ENCODE measurements at places on chromosomes 13 and 19. TPM values are rescaled to one million over a fixed set of nuclear protein-coding genes. Genes with fewer than 3 reads are reported as not detected.
A peak's percentile ranks its signal among the peaks of the same experiment; 100 is the strongest.

MBOAT7 gene
- 10.1 TPM for total RNA-seq

DNA sequence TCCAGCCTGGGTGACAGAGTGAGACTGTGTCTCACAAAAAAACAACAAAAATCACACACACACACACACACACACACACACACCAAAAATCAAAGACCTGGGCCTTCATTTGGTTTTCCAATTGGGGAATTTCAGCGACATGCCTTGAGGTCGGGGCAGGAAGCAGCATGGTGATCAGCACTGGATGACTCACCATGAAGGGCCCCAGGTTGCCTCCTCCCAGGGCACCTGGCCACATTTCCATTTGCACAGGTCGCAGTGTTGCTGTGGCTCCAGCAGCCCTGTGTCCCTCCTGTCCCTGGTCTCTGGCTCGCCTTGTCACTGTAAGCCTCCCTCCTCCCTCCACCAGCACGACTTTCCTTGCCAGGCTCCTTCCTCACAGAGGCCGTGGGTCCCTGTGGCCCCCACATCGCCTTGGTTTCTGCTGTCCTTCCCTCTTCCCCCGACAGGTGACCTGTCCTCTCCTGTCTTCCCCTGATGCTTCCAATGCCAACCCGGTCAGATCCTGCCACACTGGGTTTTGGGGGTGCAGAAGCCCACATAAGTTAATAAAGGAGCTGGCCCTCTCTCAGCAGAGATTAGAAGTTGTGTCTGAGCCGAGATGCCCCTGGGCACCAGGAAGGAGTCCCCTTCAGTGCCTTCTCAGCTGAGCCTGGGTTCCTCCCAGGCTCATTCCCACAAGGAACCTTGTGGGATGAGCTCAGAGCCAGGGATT lies 66.7 kb downstream of the GPR12 start:
- no peak for DNase-seq

- no peak for DNase-seq
Measured at GRCh38 chr19:10109528-10109927, 2.0 kb upstream of the P2RY11 start.

GRCh38 chr13:73576291-73576690 lies 517.5 kb downstream of the KLF5 start:
- no peak for DNase-seq

SIGLEC12 gene
- not detected for total RNA-seq

GRCh38 chr19:15112385-15112784 lies 5.2 kb downstream of the SYDE1 start:
- DNase-seq: no peak

ZNF28 gene
- total RNA-seq: 14.0 TPM

SLC7A10 gene
- total RNA-seq: not detected

LGALS14 gene
- total RNA-seq: not detected

DNA sequence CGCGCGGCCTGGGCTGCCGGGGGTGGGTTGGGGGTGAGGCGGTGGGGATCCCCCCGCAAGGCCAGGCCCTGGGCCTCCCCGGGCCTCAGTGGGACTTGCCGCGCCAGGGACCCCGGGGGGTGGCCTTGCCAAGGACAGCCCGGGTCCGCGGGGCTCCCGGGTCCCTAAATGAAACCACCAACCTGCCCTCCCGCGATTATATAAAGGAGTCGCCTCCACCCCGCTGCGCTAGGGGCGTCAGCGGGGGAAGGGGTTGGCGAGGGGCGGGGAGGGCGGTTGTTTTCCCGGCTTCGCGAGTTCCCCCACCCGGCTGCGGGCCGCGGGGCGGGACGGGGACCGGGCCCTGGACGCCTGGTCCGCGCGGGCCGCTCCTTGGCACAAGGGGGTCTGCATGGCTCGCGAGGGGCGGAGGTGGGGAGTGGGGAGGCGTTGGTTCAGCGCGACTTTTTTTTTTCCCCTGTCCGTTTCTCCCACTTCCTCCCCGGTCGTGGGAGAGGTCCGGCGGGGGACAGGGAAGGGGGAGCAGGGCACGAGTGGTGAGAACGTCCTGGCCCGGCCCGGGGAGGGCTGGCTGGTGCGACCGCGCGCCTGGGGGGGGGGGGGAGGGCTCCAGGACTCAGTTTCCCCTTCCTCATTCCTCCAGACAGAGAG lies 822 bp upstream of the ZBTB7A start:
- peak; percentile 49 for DNase-seq

ATP4B gene
- total RNA-seq: not detected

DNA sequence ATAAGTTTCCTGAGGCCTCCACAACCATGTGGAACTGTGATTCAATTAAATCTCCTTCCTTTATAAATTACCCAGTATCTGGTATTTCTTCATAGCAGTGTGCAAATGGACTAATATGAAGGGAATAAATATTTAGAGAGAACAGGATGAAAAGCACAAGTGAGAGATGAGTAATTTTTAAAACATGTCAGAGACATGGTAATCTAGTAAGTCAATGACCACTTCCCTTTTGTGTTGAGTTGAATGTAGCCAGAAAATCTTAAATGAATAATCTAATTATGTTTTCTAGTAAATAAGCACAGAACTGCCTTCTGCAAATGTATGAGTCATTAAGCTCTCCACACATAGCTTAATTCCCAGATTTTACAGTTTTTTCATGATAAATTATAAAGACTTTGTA lies 524.1 kb upstream of the SLITRK5 start:
- no peak for DNase-seq

MVB12A gene
- total RNA-seq: 41.7 TPM

DNA sequence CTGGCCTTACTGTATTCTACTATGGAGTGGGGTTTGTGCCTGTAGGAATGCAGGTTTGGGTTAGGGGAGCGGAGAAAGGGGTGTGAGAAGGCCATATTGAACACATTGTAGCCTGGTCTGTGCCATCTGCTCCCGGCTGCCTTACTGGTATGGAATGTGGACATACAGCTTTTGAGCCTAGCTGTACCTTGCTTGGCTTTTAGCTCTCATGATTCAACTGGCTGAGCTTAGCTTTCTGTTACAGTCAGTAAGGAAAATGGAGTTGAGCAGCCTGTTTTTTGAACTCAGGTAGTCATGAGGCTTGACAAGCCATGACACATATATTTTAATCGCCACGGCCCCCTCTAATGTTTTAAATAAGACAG lies 41.6 kb downstream of the ARHGAP35 start:
- no peak for DNase-seq

ATP1A3 gene
- total RNA-seq: under 0.01 TPM

- DNase-seq: no peak
Measured at GRCh38 chr19:47653856-47654255, 44.9 kb downstream of the BICRA start.

- DNase-seq: no peak
Measured at GRCh38 chr13:28820099-28821051, at the start of gene MTUS2. TSS of gene MTUS2 (plus strand) at chr13:28820339.

DNA sequence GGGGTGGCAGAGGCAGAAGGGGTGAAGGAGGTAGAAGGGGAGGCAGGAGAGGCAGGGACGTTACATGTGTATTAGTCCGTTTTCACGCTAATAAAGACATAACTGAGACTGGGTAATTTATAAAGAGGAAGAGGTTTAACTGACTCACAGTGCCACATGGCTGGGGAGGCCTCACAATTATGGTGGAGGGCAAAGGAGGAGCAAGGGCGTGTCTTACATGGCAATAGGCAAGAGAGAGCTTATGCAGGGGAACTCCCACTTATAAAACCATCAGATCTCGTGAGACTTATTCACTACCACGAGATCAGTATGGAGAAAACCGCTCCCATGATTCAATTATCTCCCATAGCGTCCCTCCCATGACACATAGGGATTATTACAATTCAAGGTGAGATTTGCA lies 19.0 kb upstream of the ACOD1 start:
- DNase-seq: no peak

GRCh38 chr19:10334588-10335351 lies 1.4 kb upstream of the RAVER1 start:
- peak; percentile 97 for DNase-seq

GRCh38 chr13:111961236-111961635 lies 105.7 kb upstream of the SOX1 start:
- DNase-seq: no peak

GRCh38 chr13:35481777-35482176 lies 5.3 kb upstream of the MAB21L1 start:
- DNase-seq: no peak

NAXD gene
- 13.7 TPM for total RNA-seq

DNA sequence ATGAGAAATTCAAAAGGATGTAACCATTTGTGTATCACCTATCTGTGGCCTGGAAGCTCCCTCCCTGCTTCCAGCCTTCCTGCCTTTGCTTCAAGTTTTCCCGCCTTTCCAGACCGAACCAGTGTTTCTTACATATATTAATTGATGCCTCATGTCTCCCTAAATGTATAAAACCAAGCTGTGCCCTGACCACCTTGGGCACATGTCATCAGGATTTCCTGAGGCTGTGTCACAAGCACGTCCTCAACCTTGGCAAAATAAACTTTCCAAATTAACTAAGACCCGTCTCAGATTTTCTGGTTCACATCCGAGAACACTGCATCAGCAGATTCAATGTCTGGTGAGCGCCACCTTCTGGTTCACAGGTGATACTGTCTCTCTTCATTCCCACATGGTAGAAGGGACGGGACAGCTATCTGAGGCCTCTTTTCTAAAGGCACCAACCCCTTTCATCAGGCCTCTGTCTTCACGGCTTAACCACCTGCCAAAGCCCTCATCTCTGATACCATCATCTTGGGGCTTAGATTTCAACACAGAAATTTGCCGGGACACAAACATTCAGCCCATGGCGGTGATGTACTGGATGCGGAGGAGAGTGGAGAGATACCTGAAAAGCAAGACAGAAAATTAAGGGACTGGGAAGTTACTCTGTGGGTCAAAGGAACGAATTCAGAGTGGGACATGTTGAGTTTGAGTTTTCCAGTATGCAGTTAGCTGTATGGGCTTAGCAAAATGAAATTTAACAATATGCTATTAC lies 58.7 kb upstream of the PABPC3 start:
- peak; percentile 36 for DNase-seq

DNA sequence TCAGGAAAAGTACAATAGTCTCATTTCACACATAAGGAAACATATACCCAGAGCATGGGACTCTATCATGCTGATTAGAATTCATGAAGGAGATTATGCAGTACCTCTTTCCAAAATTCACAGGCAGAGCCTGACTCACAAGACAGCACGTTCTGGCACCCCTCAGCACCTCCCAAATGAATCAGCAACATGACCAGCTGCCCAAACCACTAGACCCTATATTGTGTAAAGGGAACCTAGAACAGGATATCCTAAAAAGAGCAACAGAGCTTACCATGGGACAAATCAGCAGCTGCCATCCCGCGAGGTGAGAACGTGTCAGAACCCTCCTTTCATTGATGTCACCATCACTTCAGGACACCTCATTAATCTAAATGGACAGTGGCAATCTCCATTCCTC lies 2.5 kb downstream of the ZNF426 start:
- no peak for DNase-seq

DNA sequence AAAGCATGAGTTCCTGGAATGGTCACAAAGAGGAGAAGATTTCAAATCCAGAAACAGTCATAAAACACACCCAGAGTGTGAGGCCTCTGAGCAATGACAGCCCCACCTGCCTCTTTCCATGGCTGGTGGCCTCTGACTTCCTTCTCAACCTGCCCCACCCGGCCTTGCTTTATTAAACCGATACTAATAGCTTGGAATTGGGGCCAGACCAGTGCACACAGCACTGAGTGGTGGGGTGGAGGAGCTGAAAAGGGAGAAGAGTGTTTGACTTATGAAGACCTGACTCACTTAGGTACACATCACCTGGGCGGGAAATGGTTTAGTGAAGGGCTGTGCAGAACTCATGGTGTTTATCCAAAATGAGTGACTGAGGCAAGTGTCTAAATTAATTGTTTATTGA lies 20.7 kb upstream of the CEACAM6 start:
- no peak for DNase-seq

- DNase-seq: no peak
Measured at GRCh38 chr13:95185311-95185710, 115.9 kb downstream of the ABCC4 start.

DNA sequence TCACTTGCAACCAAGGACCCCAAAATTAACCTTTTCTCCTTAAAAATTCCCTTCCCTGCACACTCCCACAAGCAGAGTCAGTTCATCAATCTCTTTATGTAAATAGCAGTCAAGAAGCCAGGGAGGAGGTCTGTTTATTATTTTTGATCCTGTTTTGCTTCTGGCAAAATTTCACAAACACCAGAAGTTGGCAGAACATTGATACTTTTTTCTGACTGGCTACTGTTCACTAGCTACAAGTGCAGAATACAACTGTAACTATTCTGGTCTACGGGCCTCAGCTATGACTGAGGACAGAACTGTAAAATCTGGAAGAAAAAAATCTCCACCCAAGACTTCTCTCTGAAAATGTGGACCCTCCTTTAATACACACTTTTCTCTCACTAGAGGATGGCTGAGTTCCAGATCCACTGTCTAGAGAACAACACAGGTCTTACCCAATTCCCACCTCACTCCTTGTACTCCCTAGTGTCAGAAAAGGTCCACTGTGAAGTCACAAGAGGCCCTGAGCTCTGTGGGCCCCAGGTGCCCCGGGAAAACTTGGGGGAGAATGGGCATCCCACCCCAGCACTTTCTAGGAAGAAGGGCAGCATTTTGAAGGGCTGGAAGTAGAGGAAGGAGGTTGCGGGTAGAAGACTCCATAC lies 14.5 kb downstream of the STARD13 start:
- no peak for DNase-seq

DNA sequence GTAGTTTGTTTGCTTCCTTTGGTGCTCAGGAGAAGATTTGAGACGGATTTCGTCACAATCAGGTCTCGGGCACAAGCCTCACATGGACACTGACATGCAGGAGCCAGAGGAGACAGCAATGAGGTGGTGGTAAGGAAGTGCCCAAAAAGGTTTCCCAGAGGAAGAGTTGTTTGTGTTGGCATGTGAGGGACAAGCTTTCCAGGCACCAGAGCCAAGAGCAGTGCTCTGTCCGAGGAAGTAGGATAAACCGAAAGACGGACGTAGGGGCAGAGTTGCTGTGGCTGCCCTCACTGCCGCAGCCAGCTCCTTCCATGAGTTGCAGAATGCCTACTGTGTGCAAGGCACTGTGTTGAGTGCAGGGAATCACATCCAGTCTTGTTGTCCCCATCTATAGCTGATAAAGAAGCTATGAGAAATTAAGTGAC lies 27.7 kb downstream of the SAE1 start:
- peak; percentile 88 for DNase-seq

All from dermis microvascular lymphatic vessel endothelial cell (primary cell).